ENCODE measurements at places on chromosomes 6 and 20. TPM values are rescaled to one million over a fixed set of nuclear protein-coding genes. Genes with fewer than 3 reads are reported as not detected.

DNA sequence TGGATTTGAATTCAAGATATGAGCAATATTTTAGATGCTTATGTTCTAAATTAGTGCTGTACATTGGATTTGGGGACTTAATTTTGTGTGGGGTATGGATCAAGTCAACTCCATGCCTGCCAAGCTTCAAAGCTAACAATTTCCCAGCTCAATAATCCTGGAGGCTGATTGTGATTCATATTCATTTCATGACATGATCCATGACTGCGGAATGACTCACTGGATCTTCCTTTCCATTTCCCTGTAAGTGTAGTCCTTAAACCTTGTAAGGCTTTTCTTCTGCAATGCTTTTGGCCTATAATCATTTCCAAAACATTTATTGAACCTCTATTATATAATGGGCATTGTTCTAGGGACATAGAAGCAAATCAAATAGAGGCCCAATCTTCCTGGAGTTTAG is 44.7 kb upstream of the CCN2 start:
- peak; percentile 23 for DNase-seq

DNA sequence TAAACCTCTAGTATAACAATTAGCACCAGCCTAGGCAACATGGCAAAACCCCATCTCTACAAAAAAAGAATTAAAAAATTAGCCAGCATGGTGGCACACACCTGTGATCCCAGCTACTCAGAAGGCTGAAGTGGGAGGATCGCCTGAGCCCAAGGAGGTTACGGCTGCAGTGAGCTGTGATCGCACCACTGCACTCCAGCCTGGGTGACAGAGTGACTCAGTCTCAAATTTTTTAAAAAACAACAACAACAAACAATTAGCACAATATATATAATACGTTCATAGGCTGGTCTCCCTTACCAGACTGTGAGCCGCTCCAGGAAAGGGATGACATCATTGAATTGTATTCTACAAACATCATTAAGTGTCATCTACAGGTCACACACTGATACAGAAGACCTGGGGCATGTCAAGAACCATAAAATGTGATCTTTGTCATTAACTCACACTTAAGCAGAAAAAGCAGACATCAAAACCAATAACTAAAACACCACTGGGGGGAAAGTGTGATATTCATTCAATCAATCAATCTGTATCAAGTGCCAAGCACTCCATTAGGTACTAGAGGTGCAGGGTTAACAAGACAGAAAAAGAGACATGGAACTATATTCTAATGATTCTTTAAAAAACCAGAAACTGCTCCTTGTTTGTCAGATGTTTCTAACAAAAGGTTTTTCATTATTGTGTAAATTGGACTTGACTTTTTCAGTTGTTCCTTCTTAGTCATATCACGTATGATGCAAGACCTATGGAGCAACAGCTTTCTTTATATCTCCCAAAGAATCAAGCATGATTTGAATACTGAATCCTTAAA is 17.8 kb downstream of the MAP3K5 start:
- DNase-seq, result no peak

- no peak for DNase-seq
Observed at GRCh38 chr6:53417141-53417540, 68.4 kb upstream of the ELOVL5 start.

GRCh38 chr20:64041040-64041780 is 5.2 kb downstream of the C20orf204 start:
- DNase-seq, result no peak

DNA sequence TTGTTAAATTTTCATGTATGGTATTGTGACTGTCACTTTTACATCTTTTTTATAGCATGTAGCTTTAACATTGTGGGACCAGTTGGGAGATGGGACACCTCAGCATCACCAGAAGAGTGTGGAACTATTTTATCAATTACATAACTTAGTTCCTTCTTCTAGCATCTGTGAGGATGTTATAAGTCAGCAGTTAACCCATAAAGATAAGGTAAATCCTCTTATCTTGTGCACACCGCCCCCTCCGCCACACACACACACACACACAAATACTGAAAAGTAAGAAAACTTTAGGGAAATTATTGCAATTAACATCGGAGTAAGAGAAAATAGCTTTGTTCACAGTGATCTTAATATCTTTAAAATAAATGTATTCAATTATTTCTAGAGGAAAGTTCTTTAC is 60.9 kb downstream of the PGM3 start:
- no peak for DNase-seq

GRCh38 chr6:113824411-113824810 is 32.7 kb upstream of the MARCKS start:
- no peak for DNase-seq

DNA sequence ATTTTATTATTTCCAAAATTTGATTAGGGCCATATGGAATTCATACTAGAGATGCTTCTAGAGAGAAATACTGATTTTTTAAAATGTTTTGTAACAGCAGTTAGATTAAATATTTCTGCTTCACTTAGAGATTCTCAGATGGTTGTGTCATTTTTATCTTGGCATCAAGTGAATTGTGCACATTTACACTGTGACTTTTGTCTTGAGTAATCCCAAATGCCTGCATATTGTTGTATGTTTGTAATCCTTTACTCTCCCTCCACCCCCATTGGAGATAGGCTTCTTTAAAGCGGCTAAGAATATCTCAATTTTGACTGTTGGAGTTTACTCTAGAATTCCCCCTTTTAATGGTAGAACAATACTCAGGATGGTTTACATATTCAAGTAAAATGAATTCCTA is 19.0 kb downstream of the STX16 start:
- DNase-seq, result no peak

GRCh38 chr20:16601047-16601446 is 27.8 kb upstream of the KIF16B start:
- no peak for DNase-seq

DNA sequence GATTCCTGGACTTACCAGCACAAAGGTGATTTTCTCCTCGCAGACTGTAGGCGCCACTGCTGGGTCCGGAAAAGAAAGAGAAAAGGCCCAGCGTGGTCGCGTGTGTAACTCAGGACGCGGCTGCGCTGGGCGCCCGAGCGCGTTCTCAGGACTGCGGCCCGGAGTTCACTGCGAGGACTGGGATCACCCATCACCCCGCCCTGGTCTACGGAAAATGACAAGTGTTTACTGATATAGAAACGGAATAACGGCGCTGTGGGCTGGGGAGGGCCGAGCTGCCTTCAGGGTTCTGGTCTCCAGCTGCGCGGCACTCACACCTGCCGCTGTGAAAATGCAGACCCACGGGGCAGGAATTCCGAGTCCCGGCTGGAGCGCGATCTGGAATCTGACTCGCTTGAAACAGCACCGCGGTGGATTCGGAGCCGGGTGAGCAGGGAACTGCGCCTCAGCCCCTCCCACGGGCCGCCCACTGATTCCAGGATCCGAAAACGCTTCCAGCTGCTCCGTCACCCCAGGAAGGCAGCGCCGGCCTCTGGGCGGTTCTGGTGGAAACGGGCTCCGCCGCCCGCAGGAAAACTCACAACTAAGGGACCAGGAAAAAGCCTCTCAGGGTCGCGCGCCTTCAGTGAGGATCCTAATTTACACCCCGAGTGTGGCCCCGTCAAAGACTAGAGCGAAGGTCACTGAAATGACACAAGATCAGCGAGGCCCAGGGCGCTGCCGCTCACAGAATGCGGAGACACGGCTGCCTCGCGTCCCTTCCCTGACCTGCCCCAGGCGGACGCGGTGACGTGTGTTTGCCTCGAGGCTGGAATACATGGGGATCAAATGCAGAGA is 34.5 kb downstream of the HLA-A start:
- no peak for DNase-seq

GRCh38 chr6:105302617-105303128 is 100.2 kb downstream of the PREP start:
- DNase-seq, result no peak

DNA sequence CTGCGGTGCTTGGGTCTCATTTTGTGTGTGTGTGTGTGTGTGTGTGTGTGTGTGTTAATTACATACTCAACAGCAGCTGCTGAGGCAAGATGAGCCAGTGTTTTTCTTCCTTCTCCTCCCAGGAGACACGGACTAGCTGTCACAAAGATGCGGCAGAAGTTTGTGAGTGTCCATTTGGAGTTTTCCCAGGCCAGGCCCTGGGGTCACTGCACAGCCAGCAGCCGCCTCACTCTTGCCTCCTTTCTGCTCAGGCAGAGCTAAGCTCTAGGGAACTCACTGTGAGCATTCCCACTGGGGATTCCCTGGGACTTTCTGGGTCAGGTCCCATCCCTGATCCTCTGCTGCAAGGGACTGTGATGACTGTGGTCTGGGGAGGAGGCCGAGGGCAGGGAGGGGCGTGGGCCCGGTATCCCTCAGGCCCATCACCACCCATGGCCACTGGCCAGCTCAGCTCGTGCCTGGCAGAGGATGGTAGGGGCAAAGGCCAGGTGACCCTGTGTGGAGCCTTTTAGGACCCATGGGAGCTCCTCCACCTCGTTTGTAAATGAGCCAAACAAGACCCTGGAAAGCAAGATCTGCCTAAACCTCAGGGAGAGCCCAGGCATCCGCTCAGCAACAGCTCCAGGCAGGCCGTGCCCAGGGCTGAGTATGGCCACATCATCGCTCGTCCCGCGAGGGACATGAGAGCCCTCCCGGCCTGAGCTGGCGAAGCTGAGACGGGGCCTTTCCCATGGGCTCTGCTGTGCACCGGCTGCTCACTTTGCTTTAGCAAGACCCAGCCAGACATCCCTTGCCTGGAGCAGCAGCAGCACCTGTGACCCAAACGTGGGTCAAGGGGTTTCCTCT is 102.0 kb downstream of the PSMB1 start:
- DNase-seq, result no peak

- no peak for DNase-seq
Observed at GRCh38 chr6:125529061-125529460, 220.4 kb upstream of the HEY2 start.

The SAMD3 gene
- 5.4 TPM for polyA plus RNA-seq

The EPPIN gene
- polyA plus RNA-seq, result not detected

The GCNT2 gene
- polyA plus RNA-seq, result 5.6 TPM

The INSM1 gene
- polyA plus RNA-seq, result not detected

The CRISP2 gene
- polyA plus RNA-seq, result not detected

The CALHM4 gene
- polyA plus RNA-seq, result 0.57 TPM

The PABPC1L gene
- polyA plus RNA-seq, result 27.2 TPM

The RBPJL gene
- polyA plus RNA-seq, result not detected

The CD109 gene
- 43.8 TPM for polyA plus RNA-seq

The SLC22A3 gene
- 1.8 TPM for polyA plus RNA-seq

The BPIFB4 gene
- polyA plus RNA-seq, result not detected

The CYP39A1 gene
- polyA plus RNA-seq, result 1.5 TPM
